NCI-H1694 treated with DMSO at 0.1 percent for 48 hours (cell line): ENCODE measurements at places on chromosomes 2 and 18.

DNA sequence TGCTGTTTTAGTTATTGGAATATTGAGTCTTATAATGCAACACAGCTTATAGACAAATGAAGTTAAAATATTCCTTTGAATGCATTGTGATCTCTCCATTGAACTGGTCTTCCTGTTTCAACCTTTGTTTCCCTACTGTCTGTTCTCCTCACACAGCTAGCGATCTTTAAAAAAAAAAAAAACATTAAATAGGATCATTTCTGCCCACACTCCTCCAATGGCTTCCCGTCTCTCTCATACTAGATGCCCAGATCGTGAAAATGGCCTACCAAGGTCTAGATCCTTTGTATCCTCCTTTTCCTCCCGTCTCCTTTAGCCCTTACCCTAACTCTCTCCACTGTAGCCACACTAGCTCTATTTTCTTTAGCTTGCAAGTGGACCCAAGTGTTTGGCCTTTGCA is 2.4 kb downstream of the FAM171B start:
- no peak for DNase-seq

DNA sequence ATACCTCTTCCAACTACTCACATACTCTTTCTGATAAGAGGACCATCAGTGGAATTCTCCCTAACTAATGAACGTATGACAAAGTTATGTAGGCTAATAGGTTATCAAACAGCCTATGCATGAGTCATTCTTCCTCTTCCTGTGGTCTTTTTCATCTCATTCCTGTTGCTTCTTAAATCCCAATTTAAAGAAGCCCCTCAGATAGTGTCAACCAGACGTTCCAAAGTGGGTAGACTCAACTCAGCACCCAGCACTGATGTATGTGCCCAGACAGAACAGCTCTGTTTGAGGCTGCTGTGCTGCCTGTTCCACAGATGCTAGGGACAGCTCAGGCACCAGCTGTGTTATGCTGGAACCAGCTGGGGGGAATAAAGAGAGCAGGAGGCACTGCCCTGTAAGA is 52.6 kb downstream of the CXCR4 start:
- no peak for DNase-seq

DNA sequence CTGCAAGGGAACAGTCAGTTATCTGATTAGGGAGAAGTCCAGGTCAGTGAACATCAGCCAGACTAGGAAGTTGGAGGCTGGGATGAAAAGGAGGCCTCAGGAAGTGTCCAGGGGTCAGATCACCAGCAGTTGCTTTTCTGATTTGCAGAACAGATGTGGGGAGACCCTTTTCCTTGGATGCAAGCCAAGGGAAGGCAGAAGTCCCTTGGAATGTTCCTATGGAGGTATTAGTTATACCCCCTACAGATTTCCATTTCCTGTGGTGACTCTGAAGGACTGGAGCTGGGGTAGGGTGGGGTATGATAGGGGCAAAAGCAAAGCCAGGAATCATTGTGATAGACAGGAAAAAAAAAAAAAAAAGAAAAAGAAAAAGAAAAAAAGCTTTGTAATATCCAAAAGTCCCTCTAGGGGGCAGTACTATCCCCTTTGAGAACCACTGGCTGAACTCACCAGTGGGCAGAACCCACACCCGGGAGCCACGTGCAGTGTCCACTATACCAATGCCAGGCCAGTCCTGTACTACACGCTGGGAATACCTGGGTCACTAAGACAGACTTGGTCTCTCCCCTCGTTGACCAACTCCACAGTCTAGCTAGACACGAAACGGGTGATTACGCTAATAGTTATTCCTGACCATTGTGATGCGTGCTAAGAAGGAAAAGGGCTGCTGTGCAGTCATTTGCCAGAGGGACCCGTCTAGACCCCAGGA is 7.4 kb downstream of the DYSF start:
- DNase-seq, result no peak

- peak; percentile 97 for DNase-seq
These were observed 141.6 kb upstream of the CYP1B1 start for GRCh38 chr2:38217401-38218188.

DNA sequence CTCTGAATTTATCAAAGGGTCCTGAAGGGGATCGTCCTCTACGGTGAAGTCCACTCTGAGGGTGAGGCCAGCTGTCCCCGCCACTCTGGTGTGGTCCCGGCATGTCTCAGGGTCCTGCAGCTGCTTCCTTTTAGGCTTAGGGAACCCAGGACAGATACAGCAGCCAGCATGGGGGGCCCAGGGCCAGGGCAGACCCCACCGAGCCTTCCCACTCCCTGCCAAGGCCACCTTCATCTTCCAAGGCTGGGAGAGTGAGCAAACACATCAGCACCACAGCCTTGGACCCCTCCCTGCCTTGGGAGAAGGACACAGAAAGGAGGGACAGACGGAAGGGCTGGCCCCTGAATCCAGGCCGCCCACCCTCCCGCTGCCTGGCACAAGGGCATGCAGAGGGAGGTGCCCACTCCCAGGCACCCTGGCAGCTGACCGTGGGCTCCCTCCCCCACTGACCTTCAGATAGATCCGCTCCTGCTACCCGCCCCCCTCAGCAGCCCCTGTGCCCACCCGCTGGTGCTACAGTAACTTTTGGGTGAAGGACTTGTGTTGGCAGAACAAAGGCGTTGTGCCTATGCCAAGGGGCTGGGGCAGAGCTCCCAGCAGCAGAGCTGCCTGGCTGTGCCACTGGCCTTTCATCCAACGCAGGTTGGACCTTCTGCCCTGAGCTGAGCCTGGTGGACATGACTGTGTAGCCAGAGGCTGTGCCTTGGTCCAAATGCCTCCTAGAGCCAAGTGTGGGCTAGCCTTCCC is 7.6 kb downstream of the CYP26B1 start:
- no peak for DNase-seq

DNA sequence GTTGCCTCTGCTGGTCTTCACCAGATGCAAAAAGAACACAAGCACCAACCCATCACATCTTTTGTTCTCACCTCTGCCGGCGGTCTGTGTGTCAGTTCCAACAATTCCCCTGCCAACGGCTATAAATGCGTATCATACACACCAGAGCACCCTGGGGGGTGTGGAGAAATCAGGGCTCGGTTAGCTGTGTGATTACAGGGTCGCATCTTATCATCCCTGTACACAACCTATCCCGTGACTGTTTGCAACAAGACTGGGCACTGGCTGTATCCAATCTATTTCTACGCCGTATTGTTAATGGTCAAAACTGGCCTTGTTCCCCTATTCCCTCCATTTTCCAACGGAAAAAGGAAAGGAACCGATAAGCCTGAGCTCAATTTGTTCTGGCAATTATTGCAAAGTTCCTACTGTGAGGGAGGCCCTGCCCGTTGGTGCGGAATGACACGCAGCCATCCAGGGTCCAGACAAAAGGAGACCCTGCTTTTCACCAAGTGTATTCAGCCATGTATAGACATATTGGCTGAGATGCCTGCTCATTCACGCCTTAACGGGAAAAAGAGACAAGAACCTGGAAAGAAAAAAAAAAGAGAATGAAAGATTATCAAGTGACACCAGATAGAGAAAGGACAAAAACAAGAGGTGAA is 136.9 kb downstream of the CDH20 start:
- no peak for DNase-seq

- no peak for DNase-seq
These were observed 69.4 kb downstream of the EMILIN2 start for GRCh38 chr18:2916184-2916583.

- DNase-seq, result no peak
These were observed 523.8 kb upstream of the SPHKAP start for GRCh38 chr2:228705318-228705717.

DNA sequence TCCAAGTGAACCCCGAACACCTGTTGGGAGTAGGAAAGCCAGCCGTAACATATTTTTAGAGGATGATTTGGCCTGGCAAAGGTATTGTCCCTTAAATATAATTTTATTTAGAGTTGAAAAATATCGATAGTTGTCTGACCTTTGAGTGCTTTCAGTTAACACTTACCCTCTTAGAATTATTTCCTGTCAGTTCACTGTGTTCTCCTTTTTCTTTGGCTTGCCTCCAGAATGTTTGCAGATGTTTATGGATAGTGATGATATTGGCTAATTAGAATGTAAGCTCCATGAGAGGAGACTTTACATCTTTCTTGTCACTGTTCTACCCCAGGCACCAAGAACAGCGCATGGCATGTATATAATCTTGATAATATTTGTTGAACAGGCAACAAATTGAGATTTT is 19.8 kb downstream of the PIKFYVE start:
- no peak for DNase-seq

GRCh38 chr18:75582940-75583339 is 155.4 kb upstream of the SMIM21 start:
- DNase-seq, result no peak

DNA sequence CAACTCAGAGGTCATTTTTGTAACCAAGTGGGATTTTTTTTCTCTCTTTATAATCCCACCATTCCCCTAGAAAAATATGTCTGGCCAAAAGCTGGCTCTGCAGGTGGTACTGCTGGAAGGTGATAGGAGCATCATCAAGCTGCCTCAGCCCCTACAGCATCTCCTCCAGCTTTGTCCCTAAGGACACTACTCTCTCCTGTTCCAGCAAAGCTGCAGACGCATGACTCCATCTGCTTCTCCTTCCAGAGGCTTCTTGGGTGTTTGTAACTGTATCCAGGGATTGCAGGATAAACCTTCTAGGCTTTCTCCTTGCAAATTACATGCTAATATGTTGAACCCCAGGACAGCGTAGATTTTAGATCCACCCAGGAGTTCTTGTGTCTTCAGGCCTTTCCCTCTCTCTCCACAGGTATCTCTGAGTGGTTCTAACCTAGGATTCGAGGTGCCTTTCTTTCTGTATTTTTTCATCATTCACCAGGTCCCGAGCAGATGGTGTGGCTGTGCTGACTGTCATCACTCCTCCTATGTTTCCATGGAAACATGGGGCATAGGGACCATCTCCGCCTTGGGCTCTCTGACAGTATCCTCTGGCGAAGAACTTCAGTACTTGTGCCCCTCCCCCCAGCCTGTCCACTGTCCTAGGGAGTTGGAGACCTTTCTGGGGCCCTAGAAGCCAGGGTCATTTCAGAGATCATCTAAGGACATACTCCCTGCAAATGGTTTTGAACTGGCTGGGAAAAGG is 34.3 kb downstream of the AFF3 start:
- peak; percentile 92 for DNase-seq

DNA sequence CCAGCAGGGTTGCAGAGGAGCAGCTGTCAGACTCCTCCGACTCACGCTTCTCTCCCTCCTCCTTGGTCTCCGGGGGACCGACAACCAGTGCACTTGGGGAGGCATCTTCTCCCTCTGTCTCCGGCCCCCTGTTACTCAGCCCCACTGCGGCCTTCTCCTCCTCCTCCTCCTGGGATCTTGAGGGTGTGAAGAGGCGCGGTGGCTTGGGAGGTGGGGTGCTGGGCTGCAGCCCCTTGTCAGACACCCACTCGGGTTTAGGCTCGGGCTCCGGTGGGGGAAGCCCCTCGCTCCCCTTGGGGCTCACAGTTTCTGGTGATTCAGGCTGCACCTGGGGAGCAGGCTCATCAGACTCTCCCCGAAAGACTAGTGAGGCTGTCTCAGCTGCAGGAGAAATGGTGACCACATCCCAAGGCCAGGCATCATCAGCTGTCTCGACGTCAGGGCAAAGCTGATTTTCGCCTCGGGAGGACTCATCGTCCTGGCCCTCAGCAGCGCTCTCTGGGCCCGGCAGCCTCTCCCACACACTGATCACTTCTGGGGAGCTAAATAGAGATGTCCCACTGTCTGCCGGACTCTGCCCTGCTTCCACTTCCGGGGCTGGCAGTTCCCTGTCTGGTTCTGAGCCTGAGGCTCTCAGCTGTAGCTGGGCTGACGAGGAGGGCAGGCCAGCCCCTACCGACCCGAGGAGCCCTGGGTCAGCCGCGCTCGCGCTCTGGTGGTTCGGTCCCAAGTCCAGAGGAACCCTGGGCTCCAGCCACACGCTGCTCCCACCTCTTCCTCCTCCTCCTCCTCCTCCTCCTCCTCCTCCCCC is 9.0 kb upstream of the SFXN5 start:
- no peak for DNase-seq

DNA sequence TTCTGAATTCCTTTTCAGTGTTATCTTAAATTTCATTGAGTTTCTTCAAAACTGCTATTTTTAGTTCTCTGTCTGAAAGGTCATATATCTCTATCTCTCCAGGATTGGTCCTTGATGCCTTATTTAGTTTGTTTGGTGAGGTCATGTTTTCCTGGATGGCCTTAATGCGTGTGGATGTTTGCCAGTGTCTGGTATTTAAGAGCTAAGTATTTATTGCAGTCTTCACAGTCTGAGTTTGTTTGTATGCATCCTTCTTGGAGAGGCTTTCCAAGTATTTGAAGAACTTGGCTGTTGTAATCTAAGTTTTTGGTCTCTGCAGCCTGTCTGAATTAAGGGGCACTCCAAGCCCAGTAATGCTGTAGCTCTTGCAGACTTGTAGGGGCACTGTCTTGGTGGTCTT is 249.3 kb downstream of the ZNF385B start:
- no peak for DNase-seq

DNA sequence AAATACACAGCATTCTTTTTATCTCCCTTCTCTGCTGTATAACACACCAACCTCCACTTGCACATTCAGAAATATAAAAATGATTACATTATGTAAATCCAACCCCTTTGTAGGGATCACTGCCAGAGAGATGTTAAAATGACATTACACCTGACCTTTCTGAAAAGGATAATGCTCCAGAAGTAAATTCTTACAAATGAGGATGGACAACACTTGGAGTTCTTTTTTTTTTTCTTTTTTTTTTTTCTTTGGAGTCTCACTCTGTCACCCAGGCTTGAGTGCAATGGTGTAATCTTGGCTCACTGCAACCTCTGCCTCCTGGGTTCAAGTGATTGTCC is 20.3 kb upstream of the AGFG1 start:
- DNase-seq, result no peak

- DNase-seq, result no peak
These were observed 114.9 kb upstream of the ID2 start for GRCh38 chr2:8566774-8567468.

DNA sequence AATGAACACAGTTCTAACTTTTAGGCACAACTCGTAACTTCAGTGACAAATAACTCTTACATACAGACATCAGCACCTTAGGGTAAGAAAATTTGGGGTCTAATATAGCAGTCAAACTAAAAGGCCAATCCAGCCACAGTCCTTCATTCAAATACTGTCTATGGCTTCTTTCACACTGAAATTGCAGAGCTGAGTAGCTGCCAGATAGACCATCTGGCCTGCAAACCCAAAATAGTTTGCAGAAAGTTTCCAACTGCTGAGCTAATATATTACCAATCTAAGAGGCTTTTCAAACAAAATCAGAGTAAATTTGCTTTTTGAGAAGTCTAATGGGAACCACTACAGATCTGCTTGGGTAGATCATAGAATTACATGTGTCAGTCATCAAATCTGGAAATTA is 183.4 kb downstream of the GALR1 start:
- peak; percentile 15 for DNase-seq

DNA sequence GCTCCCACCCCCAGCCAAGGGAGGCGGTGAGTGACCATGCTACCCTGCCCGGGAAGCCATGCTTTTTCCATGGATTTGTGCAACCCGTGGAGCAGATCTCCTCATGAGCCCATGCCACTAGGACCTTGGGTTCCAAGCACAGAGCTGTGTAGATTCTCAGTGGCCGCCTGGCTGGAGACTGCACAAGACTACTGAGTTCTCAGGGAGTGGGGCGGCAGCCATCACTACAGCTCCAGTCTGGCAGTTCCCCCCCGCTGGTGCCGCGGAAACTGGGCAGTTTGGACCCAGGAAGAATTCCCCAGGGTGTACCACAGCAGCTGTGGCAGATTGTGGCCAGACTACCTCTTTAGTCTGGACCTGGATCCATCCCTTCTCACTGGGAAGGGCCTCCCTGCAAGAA is 470.6 kb downstream of the LRP1B start:
- DNase-seq, result no peak
